ENCODE measurements at places on chromosomes 7 and 10. TPM values are rescaled to one million over a fixed set of nuclear protein-coding genes. Genes with fewer than 3 reads are reported as not detected.

The MGMT gene
- total RNA-seq = 21.9 TPM

The CLCN1 gene
- total RNA-seq = 0.11 TPM

The DRGX gene
- not detected for total RNA-seq

The PNLIPRP1 gene
- total RNA-seq = not detected

The PIP gene
- total RNA-seq = not detected

The TSPAN13 gene
- total RNA-seq = 23.1 TPM

The PTCD1 gene
- 11.2 TPM for total RNA-seq

The AKR1D1 gene
- total RNA-seq = not detected

The ASB10 gene
- total RNA-seq = not detected

The CNNM1 gene
- total RNA-seq = 0.66 TPM

The CALHM3 gene
- 0.10 TPM for total RNA-seq

The LRRC4 gene
- total RNA-seq = 5.8 TPM

- DNase-seq = no peak
These were observed 271.6 kb downstream of the CSTF2T start for GRCh38 chr10:51427758-51428157.

DNA sequence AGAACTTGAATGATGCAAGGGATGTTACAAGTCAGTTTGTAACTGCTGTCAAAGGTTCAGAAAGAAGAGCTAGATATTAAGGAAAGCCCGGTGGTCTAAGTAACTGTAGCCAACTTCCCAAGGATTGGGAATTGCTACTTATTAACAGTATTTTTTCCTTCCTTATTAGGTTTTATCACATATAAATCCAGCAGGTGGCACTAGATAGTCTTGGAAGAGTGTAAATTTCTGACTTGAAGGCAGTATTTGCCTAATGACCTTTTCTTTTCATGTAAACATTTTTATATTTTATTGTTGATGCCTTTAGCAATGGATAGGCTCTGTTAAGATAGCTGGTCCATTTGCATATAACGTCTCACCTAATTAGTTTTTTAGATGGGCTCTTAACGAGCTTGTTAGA lies 51.2 kb downstream of the ANLN start:
- DNase-seq = peak; percentile 36

GRCh38 chr7:37683246-37684120 lies at the start of gene GPR141:
GPR141 (plus strand) TSS chr7:37683766; CDS start chr7:37740394, 56,628 bp downstream.
- DNase-seq = no peak

- no peak for DNase-seq
These were observed 5.5 kb upstream of the CACUL1 start for GRCh38 chr10:118760265-118760664.

- no peak for DNase-seq
These were observed 49.8 kb upstream of the SRRM3 start for GRCh38 chr7:76151932-76152331.

DNA sequence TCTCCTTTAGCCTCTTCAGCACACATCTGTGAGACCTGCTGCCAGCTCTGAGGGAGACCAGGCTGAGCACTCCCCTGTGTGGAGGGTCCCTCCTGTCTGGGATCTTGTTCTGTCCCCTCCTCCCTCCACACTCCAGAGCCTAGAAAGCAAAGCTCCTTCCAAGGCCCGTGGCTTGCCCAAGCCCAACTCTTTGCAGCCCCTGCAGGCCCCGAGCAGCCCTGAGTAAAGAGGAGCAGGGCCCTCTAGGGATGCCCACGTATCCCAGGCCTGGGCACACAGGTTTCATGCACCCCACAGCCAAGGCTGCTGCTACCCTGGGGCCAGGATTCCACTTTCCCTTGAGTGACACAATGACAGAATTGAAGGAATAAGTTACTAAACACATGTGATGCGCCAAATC lies 24.0 kb downstream of the COBL start:
- no peak for DNase-seq

DNA sequence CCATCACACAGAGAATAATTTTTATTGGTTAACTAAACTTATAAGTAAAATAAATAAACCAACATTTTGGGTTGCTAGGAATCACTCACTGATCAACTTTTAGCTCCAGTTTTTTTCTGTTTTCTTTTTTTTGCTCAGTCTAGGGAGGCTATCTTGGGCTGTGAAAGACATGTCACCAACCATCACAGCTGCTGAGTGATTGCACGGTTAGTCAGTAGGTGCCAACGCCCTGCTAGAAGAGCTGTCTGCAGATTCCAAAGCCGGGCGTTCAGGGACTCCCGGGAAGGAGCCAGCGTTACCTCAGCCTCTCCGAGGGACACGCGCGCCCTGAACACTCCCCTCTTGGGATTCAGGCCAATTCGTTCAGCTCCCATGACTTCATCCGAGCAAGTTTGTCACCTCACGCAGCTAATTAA lies 604 bp upstream of the STAM start:
- DNase-seq = peak; percentile 66

DNA sequence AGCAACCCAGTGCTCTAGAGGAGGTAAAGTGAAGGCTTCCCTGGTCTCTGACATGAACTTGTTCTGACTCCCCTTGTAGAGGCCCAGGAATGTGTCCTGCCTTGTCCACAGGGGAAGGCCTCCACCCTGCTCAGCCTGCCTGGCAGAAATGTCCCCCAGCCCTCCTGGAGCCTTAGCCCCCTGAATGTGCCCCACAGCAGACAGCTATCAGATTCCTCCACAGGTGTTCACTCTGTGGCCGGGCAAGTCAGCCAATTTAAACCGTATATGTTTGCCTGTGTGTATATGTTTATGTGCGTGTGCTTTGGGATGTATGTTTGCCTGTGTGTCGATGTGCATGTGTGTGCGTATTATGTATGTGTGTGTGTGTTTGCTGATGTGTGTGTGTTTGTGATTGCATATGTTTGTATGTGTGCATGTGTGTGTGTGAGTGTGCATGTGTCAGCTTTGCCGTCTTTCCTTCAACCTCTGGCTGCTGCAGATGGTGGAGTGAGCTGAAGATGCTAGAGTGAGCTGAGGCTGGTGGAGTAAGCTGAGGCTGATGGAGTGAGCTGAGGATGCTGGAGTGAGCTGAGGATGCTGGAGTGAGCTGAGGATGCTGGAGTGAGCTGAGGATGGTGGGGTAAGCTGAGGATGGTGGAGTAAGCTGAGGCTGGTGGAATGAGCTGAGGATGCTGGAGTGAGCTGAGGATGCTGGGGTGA lies 68.9 kb upstream of the ANTXRL start:
- peak; percentile 25 for DNase-seq

DNA sequence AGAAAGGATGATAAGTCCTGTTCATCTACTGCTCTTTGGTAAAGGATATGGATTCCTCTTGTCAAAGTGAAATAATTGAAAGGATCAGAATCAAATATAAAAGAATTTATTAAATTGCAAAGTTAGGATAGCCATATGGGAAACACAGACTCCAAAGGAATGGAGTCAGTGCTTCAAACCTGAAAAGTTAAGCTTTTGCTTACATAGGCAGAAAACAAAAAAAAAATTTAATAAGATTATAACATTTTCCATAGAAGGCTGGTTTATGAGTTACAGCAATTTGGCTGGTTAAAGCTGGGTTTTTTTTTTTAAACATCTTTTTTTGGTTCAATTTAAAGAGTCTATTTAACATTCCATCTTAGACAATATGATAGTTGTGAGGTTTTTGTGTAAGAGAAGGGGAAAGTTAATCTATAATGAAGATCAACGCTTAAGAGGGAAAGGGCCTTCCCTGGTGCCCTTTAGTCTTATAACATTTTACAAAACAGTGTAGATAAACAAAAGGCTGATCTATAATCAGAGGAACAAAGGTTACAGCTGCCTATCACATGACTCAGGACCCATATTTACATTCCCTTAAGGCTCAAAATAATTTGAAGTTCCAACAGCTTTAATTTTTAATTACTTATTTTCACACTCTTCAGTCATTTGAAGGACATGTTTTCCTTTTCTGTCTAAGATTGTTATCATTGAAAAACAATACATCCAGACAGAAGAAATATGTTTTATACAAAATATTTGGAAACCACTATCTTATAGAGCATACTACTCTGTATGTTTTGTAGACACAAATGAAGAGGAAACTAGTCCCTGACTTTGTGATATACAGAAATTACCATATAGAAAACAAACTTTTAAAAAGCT lies 234.3 kb upstream of the MBL2 start:
- no peak for DNase-seq

- DNase-seq = peak; percentile 38
These were observed 107.5 kb downstream of the REEP3 start for GRCh38 chr10:63628526-63629362.

- no peak for DNase-seq
These were observed 13.2 kb downstream of the BAIAP2L1 start for GRCh38 chr7:98387544-98388226.

- DNase-seq = no peak
These were observed 27.0 kb downstream of the DCLRE1C start for GRCh38 chr10:14926722-14927416.

GRCh38 chr10:117138838-117139580 lies 939 bp upstream of the VAX1 start:
- DNase-seq = peak; percentile 67

- DNase-seq = no peak
These were observed 182.4 kb downstream of the MYOF start for GRCh38 chr10:93299606-93300287.

DNA sequence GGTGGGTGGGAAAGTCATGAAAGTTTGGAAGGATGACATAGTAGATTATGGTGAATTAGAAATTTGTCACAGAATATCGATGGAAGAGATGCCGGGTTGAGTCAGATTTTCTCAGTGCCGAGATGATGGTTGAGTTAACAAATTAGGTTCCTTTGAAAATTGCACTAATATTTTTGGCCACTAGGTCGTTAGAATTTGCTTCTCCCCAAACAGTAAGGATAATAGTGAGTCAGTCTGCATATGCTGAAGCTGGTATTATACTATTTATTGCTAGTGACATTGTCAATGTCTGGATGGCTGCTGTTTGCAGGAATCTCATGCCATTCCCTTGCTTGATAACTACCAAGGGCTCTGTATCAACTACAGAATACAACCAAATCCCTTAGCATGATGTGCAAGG lies 37.7 kb upstream of the MINDY3 start:
- peak; percentile 10 for DNase-seq

GRCh38 chr7:47571331-47572093 lies 10.4 kb downstream of the TNS3 start:
- DNase-seq = no peak

DNA sequence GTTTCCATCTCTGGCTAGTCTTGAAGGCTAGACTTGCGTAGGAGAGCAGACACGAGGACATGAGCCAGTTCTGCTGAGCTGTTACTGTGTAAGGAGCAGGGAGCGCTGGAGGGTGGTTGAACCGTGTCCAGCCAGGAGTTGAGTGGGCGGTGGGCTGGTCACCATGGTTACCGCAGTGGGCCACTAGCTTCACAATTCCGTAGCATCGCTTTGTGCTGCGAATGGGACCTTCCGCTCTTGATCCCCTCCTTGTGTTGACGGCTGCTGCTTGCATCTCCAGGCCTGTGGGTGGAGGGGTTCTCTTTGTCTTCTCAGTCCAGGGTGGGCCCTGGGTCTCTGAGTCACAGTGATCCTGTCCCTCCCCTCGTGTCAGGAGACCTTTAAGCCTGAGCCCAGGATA lies 49.4 kb upstream of the OCM start:
- peak; percentile 72 for DNase-seq

DNA sequence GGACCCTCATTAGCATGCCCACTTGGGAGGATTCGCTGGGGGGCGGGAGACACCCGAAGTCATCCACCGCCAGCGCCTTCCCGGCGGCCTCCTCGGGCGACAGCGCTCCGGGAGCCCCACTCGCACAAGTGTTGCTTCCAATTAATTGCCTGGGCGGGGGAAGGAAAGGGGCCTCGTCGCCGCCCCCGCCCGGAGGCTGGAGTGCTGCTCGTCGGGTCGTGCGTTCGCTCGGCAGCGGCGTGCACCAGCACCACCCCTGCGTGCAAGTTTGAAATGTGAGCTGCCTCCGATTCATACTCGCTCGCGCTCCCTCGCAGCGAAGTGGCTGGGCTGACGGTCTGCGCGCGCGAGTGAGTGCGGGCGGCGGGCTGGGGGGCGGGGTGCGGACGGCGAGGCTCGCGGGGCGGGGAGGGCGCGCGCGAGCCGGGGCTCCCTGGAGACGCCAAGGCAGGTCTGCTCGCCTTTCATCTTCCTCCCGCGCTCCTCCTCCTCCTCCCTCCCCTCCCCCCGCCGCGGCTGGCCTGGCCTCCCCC lies 104.6 kb upstream of the PPIF start:
- peak; percentile 91 for DNase-seq

- no peak for DNase-seq
These were observed 80.8 kb upstream of the UNC5B start for GRCh38 chr10:71131508-71132088.

DNA sequence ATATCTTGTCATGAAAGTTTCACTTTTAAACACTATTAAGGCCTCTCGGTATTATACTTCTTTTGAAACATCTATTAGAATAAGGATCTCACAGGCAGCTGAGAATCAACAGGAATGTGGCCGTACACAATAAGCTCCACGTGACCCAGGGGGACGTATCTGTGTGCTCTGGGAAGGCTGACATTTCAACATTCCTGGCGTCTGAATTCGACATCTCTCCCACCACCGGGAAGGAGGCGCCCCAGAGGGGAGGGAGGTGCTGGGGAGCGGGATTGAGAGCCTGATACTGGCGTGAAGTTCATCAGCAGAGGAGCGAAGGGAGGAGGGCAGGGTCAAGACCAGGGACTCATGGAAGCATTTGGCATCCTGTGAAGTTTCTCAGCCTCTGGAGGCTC lies 401.3 kb downstream of the DNAJB6 start:
- peak; percentile 89 for DNase-seq

- peak; percentile 87 for DNase-seq
These were observed 62.4 kb downstream of the PRKAG2 start for GRCh38 chr7:151814400-151815009.

DNA sequence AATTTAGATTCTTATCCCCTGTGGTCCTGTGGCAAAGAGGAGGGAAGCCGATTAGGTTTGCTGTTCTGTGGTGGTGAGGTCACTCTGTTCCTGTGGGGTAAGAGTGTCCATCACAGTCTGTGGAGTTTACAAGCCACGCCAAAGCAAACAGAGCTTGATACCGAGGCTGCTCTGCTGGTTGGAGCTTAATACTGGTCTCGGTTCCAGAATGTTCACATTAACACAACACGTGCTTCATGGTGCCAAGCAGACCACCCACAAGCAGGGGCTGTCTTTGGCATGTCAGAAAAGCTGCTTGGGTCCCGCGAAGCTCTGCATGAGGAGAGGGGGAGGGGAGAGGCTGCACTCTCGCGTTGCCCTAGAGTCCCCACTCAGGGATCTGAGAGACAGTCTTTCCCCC lies 47.5 kb downstream of the DNAJB6 start:
- no peak for DNase-seq
